B cell (primary cell): ENCODE measurements at places on chromosomes 7 and 10. TPM values are rescaled to one million over a fixed set of nuclear protein-coding genes. Genes with fewer than 3 reads are reported as not detected.

GRCh38 chr10:133614830-133615580 lies 11.6 kb downstream of the FRG2B start:
- H3K27ac ChIP-seq = no peak overlapping the region
- H3K36me3 ChIP-seq = no peaks in the 10 kb centered on the region

DNA sequence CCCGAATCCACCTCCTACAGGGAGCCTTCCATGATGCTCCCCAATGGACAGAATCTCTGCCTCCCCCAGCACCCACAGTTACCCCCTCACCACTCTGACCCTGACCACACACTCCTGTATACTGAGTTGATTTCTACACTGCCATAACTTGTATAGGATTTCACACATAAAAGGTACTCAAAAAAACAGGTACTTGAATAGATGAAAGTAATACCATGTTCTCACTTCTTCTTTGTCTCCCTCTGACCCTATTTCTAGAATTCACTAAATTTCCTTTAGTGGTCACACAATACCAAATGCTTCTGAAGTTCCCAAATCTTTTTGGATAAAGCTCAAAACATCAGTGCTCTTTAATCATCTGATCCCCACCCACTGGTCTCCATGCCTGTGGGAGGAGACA lies 45.4 kb downstream of the HSPA12A start:
- H3K27me3 ChIP-seq = no peaks in the 10 kb centered on the region
- H3K36me3 ChIP-seq = no peaks in the 10 kb centered on the region
- no peak for DNase-seq
- no peak overlapping the region for H3K4me3 ChIP-seq
- no peak overlapping the region for H3K27ac ChIP-seq

- DNase-seq = no peak
- no peak overlapping the region for H3K27ac ChIP-seq
- no peak overlapping the region for H3K4me3 ChIP-seq
- no peaks in the 10 kb centered on the region for H3K36me3 ChIP-seq
Measured at GRCh38 chr7:149864023-149864422, 9.7 kb upstream of the ATP6V0E2 start.

GRCh38 chr7:73342645-73343044 lies 14.7 kb downstream of the FKBP6 start:
- H3K27me3 ChIP-seq = no peaks in the 10 kb centered on the region
- H3K36me3 ChIP-seq = no peaks in the 10 kb centered on the region
- H3K4me3 ChIP-seq = no peak overlapping the region

LOXL4 gene
- total RNA-seq = not detected in 2 replicates

DNA sequence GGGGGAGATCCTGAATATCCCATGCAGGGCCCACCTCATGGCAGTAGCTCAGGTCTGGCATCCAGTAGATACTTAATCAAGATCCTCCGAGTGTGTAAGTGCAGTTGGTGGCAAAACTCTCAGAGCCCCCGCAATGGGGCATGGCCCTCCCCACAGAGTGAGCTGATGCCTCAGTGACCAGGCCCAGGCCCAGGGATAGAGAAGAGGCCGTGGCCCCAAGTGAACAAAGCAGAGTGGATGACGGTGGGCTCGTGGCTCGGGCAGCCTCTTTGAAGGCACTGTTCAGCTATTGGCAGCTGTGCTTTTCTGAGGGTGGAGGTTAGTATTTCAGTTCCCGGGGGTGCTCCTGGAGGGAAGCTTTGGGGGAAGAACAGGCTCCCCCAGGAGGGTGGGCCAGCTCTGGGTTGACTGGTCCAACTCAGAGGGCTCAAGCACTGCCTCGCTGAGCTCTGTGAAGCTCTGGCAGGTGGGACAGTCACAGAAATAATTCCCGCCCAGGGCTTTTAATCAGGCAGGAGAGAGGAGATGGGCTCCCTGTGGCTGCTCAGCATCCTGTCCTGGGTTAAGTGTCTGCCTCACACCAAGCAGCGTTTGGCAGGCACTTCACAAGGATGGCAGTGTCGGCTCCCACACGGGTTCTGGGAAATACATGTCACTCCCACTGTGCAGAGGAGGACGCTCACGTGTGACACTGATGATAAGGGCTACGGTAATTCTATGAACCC lies 583.6 kb downstream of the TCERG1L start:
- H3K27me3 ChIP-seq = no peaks in the 10 kb centered on the region
- no peak overlapping the region for H3K27ac ChIP-seq
- no peaks in the 10 kb centered on the region for H3K4me1 ChIP-seq
- no peaks in the 10 kb centered on the region for H3K36me3 ChIP-seq
- H3K4me3 ChIP-seq = no peak overlapping the region
- no peak for DNase-seq

- no peak overlapping the region for H3K4me3 ChIP-seq
- no peak for DNase-seq
- H3K27me3 ChIP-seq = no peaks in the 10 kb centered on the region
- no peaks in the 10 kb centered on the region for H3K36me3 ChIP-seq
Measured at GRCh38 chr7:86937363-86937878, 122.0 kb downstream of the ELAPOR2 start.
